ENCODE measurements at places on chromosomes 11 and 22.

DNA sequence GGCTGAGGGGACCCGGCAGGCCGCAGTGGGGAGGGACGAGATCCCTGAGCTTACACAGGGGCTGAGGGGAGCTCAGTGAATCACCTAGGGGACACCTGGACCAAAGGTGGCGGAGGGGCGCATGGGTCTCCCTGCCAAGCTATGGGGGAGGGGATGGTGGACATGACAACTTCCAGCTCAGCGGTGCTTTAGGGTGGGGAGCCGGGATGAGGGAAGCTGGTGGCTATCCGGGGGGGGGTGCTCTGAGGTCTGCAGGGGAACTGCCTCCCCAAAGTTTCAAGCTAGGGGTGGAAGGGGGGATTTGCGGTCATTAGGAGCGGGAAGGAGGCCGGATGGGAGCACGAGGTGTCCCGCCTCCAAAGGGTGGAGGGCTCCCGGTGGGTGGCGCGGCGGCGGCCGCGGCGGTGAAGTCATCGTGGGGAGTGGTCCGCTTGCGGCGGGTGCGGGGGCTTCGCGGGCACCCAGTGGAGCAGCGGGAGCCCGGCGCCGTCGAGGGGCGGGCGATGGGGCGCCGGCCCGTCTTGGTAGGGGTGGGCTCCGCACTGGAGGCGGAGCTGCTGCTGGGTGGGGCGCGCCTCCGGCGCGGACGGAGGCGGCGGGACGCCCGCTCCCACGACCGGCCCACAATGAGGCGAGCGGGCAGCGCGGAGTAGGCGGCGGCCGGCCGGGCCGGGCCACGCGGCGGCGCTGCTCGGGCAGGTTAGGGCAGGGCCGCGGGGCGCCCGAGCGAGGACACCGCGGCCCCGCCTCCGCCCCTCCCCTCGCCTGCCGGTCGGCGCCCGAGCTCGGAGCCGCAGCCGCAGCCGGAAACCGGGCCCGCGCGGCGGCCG, at the start of gene MICALL1:
MICALL1 (plus strand) TSS at position 764 of the 830 bp plus-strand sequence. CDS start 126 bp downstream, outside the sequence.
- DNase-seq = peak; percentile 74

DNA sequence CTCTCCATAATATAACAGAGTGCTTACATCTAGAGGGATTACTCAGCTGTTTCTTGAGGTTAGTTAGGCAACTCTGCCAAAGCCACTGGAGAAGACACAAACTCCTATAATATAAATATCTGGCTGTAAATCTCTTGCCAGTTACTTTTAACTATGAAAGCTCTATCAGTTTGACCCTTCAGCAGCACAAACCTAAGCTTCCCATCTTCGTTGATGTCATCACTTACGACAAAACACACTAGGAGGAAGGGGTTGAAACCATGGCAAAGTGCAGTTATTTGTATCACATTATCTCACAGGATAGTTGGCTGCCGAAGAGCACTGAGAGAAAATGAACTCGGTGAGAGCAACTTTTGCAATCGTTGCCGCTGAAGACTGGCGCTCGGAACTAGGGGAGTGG, 922.1 kb downstream of the OPCML start:
- no peak for DNase-seq

DNA sequence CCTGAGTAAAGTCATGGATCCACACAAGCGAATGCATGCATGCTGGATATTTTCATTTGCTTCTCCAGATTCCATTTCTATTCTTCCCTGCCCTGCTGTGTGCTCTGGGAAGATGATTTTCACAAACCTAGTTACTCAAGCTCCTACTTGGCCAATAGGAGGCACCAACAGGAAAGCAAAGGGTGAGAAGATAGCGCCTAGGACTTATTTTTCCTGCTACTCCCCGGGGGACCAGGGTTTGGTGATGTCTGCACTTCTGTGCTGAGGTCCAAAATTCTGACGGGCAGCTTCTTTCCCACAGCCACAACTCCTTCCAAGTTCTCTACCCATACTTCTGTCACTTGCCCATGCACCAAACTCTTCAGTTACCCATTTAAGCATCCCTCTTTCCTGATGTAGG, 509.3 kb upstream of the TENM4 start:
- no peak for DNase-seq

DNA sequence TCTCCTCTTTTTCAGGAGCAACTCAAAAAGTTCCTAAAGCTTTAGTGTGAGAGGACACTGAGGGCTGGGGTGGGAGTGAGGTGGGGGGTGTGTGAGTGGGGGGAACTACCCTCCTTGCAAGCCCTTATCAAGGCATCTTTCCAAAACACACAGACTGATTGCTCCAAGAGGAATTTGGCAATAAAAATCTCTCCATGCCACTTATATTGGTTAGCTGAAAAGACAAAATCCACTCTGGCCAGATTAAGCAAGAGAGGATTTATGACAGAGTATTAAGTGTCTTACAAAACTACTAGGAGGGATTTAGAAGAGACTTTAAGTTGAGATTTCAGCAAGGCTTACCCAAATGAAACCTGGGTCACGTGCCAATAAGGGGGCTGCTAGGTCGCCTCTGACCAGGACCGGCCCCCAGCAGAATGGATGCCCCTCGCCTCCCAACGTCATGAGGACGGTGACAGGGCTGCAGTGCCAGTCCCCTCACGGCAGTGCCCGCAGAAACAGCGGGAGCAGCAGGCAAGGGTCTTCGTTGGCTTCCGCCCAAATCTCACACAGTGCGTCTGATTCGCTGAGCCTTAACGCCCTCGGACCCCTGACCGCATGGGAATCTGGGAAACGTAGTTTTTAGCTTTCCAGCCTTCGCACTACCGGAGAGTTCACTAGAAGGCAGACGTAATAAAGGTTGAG, 22.1 kb upstream of the CTR9 start:
- peak; percentile 91 for DNase-seq

- DNase-seq = no peak
These were observed 20.7 kb upstream of the SLC22A12 start for GRCh38 chr11:64570341-64570740.

- DNase-seq = no peak
These were observed 142.1 kb upstream of the B3GAT1 start for GRCh38 chr11:134554106-134554505.

GRCh38 chr11:42170601-42171000, 711.1 kb upstream of the LRRC4C start:
- no peak for DNase-seq

DNA sequence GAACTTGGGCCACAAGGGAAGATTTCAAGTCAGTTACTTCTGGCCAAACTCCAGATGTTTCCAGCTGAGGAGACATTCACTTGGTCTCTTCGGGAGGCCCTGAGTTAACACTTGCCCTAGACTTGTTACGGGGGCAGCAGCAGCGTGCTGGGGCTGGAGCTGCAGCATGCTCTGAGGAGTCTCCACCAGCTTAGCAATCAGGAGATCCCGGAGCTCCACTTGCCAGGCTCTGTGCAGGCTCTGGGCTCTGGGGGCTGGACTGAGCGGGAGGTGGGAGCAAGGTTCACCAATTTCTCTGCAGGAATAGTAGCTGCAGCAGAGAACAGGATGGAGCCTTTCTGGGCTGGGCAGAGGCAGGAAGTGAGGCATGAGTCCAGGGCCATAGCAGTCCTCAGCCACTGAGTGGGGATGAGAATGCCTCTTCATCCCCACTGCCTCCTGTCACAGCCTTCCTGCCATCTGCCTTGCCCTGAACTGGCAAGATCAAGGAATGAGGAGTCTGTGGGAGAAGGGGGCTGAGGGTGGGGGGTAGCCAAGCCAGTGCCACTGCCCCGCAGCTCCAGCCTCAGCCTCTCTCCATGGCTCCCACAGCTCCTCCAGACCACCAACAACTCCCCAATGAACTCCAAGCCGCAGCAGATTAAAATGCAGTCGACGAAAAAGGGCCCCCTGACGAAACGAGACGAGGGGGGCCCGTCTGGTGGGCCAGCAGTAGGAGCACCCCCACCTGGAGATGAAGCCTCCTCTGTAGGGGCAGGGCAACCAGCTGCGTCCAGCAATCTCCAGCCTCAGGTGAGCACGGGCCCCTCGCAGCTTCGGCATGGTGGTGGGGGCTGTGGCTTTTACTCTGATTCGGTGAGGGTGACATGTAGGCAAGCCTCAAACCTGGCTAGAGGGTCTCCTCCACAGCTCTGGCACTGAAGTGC, 23.4 kb downstream of the GTPBP1 start:
- DNase-seq = no peak

DNA sequence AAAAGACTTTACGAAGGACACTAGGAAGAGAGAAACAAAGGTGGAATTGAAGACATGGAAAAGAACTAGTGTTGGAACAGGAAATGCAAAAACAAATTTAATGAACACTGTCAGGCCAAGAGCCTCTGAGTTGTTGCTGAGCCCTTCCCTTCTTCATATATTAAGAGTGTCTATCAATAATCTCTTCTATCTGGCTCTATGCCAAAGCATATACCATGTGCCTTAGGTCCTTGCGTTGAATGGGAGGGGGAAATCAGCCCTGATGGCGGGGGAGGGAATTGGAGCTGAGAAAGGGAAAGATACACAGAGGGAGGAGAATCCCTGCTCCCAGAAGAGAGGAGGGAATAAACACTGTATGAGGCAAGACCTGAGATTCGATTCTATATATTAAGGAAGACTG, 5.5 kb upstream of the OR52B6 start:
- no peak for DNase-seq

DNA sequence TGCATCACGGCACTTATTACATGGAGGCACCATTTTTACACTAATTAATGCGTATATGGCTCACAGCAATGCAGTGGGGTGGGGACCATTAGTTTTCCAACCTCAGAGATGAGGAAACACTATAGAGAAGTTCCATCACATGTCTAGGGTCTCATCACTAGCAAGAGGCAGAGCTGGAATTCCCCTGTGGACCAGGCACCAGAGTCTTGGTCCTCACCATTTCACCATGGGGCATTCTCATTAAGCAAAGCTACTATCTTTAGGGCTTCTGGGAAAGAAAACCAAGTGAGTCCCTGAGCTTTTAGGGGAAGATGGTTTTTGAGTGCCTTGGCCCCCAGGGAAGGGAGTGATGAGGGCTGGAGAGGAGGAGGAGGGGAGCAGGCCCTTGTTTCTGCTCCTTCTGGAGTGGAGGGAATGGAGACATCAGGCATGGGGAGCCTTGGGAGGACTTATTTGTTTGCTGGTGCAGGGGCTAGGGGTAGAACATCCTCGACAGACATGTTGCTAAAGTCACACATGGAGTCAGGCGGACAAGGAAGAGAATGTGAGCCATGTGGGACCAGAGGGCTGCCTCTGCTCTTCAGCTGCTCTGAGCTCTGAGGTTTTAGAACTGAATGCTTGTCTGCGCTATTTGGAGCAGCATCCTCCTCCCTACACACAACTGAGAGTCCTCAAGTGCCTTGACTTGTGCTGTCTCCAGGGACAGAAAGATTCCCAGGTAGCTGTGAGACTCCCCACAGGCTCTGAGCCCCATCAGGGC, 40.3 kb upstream of the ZBED5 start:
- DNase-seq = no peak

GRCh38 chr11:11514246-11514645, 107.6 kb downstream of the GALNT18 start:
- no peak for DNase-seq

DNA sequence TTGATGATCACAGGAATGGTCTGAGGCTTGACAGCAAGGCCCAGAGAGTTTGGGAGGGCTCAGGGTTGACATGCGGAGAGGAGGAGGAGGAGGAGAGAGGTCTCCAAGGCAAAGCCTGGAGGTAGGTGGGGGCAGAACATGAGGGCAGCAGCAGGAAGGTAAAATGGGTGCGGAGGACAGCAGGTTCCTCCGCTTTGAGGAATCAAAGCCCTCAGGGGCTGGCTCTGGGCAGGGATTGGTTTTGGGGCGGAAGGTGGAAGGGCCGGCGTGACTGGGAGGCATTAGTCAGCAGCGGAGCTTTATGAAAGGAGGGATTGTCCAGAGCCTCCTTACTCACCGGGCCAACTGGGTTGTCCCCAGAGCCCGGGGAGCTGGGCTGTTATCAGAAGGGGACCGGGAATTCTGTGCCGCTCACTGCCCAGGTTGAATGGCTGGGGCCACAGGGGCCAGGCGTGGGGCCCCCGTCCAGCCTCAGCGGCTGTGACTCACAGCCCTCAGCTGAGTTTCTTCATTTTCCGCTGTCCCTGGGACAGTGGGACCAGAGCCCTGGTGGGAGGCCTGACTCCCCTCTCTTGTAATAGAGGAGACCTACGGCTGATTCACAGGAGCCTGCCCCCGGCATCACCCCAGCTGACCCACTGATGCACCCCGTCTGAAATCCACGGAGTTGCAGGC, 36.2 kb downstream of the LIF start:
- DNase-seq = no peak

DNA sequence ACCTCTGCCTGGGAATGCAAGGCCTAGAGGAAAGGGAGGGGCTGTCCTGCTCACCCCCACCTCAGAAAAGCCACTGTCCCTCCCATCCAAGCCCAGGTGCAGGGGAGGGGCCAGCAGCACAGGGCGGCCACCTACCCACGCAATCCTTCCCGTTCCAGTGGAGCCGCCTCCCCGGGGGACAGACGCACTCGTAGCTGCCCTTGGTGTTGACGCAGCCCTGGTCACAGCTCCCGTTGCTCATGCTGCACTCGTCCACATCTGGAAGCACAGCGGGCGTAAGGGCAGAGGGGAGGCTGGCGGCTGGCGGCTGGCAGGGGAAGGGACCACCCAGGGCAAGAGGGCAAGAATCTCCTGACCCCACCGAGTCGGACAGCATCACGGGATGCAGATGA, 40.3 kb upstream of the TTLL12 start:
- peak; percentile 53 for DNase-seq

GRCh38 chr11:64660706-64661105, 62.3 kb downstream of the NRXN2 start:
- no peak for DNase-seq

GRCh38 chr11:6681505-6681904, 1.6 kb downstream of the MRPL17 start:
- DNase-seq = no peak

DNA sequence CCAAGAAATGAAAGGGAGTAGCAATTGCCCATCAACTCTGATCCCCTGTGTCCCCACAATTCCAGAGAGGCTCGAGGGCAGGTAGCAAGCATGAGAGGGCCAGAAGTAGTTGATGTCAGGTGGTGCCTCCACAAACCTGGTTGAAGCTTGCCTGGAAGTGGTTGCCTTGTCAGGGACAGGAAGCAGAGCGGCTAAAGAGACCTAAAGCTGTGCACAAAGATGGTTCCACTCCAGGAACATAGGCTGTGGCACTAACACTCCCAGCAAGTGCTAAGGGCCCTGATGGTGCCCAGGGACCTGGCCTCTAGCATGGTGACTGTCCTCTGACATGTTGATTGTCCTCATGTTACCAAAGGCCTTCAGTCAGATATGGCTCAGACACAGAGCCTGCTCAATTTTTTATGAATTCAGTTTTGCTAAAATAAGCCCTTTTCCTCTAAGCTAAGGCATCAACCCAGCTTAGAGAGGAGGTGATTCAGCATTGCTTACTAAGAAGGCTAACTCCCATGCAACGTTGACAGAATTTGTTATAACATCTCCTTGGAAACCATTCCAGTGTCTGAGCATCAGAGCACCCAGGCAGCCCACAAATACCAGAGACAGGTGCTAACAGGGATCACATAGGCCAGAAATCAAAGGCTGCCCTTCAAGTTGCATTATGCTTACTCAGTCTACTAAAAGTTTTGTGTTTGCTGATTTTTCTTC, 196.3 kb upstream of the ARHGAP20 start:
- DNase-seq = peak; percentile 54
